RWPE2 (cell line): ENCODE measurements at places on chromosomes 2 and 18.

DNA sequence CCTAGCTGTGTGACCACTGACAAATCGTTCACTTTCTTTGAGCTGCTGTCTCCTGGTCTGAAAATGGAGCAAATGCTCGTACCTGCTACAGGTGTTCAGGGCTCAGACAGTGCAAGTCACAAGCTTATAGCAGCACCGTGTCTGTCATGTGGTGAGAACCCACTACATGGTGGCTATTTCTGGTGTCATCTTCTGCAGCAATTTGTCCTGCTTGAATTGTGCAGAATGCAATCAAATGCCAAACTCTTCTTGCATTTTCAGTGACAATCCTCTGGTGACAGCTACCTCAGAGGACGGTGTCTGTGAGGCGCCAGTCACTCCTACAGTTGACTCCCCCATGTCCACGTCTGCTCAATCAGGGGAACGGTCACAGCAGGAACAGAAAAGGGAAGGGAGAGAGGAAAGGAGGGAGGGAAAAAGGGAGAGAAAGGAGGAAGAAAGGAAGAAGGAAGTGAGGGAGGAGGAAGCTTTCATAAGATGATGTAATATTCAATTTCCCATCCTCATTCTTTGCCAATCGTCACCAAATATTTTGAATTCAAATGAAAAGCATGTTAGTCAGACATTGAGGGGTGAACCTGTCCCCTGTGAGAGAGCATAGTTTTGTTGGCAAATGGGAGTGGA is 122.2 kb downstream of the BCL2 start:
- DNase-seq: no peak

- no peak for DNase-seq
These were observed 47.6 kb downstream of the ACTR3 start for GRCh38 chr2:113937501-113937900.

GRCh38 chr2:98759338-98759737 is 28.4 kb upstream of the MGAT4A start:
- no peak for DNase-seq

GRCh38 chr18:42508683-42509296 is 553.8 kb downstream of the PIK3C3 start:
- DNase-seq: no peak

DNA sequence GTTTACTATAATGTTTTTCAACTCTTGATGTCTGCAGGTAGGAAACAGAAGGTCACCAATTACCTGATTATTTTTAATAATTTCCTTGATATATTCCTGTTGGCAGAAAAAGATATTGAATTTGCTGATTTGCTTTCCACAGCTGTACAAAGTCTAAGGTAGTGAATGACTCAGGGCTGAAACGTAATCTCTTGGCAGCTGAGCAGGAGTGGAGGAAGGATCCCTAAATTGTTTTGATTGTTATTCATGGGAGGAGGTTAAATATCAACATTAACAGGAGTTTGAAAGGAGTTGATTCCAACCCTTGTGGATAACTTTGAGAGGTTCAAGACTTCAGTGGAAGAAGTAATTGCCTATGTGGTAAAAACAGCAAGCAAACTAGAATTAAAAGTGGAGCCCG is 345.2 kb upstream of the SLC8A1 start:
- no peak for DNase-seq

DNA sequence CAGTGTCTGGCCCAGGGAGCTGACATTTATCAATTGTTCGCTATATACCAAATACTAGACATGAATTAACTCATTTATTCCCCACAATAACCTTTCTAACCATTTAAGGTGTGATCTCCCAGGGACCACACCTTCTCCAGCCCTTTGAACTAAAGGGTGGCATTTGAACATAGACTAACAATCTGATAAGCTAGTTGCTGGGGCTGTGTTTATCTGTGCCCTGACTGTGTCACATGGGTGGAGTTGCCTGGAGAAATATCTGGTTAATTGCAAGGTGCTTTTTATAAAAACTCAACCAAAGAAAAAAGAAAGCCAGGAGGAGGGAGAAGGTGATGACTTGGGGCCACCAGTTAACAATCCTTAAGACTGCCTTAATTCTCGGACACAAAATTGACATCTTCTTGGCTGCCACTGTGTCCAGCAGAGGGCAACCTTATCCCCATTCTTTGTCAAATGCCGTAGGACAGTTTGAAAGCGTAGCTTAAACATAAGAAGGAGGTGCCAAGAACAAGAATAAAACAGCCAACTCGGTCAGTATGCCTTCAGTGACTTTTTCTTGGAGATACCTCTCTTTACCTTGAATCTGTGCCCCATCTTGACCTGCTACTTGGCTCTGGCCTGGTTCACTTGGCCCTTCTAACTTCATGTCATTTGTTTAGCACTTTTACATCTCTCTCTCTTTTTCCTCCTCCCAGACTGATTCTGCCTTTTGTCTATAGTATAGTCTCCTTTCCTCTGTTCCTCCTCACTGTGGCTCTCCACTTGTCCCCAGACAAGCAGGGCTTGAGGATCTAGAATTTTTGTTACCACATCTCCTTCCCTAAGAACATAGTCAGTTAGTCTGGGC is 183.4 kb downstream of the MYO3B start:
- DNase-seq: no peak

- DNase-seq: no peak
These were observed 252.1 kb downstream of the ZNF521 start for GRCh38 chr18:25099895-25100294.

DNA sequence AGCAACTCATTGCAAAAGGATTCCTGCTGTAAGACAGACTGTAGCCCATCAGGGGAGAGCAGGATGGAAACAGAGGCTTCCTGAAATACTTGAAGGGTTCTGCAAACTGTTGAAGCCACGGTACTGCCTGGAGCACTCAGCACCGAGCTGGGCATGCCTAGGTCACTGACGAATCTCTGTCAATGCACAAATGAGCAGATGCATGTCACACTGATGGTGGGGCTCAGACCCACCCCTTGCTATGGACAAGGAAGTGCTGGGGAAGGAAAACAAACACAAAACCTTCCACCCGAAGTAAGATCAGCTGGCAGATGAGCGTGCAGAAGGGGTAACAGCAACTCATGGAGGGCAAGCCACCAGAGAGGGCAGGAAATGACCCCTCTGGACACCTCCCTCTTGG is 136.7 kb downstream of the BCL2 start:
- no peak for DNase-seq

- no peak for DNase-seq
These were observed 42.7 kb downstream of the EPAS1 start for GRCh38 chr2:46339676-46340459.

DNA sequence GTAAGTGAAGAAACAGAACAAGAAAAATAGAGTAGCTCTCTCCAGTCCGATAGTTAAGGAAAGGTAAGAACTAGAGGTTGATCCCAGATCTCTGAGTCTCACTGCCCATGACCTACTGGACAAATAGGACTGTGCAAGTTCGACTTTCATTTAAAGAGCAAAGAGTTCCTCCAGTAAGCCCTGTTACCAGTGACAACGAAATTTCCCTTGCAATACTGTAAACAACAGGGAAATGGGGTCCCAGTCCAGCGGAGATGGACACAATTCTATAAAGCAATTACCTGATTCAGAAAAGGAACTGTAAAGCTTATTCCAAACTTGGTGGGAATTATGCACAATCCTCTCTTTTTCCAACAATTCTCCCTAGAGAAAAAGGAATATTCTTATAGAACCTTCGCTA is 65.9 kb downstream of the XDH start:
- no peak for DNase-seq

- DNase-seq: no peak
These were observed 228.7 kb downstream of the GBX2 start for GRCh38 chr2:235939471-235939870.

GRCh38 chr2:2845806-2846315 is 514.8 kb upstream of the MYT1L start:
- no peak for DNase-seq

GRCh38 chr18:28078849-28079248 is 98.1 kb downstream of the CDH2 start:
- DNase-seq: no peak

DNA sequence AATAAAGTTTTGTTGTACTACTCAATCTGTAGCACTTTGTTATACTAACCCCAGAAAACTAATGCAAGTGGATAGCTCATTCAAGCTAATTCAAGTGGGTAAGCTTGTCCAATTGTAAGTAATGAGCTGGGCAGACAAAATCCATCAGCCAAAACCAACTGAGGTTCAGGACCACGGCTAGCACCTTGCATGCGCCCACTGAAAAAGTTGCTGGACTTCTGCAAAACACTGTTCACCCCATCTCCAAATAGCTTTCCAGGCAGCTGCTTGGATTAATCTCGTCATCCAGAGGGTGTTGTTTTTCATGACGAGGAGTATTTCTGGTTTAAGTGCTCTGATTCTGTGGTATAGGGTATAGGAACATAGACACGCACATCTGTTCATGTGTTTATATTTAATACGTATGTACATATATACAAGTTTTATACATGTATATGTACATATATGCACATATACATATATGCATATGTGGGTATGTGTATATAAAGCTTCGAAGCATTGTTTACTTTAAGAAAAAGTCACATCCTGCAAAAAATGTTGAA is 307.5 kb downstream of the GALR1 start:
- DNase-seq: no peak

DNA sequence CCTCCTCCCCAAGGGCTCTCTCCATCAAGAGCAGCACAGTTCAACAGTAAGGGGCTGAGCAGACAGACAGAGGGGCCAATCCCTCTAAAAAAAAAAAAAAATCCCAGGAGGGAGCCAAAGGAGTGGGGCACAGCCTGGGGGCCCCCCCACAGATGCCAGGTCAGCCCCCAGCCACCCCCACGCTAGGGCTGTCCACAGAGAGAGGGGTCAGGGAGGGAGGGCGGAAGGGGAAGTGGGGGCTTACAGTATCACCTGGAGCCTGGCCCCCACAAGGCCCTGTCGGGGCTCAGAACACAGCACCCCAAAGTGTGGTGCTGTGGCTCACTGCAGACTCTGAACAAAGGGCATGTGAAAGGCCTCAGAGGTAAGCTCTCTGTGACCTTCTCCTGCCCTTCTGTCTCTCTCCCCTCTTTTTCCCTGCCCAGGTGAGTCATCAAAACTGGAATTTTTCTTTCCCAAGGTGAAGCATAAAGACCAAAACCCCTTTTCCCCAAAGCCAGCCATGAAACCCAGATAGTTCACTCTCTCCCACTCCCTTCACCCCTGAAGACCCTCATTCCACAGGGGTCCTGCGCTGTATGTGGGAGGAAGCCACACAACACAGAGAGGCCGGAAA is 13.9 kb downstream of the BIN1 start:
- no peak for DNase-seq

- no peak for DNase-seq
These were observed 673.8 kb downstream of the ARHGAP15 start for GRCh38 chr2:143802871-143803650.

DNA sequence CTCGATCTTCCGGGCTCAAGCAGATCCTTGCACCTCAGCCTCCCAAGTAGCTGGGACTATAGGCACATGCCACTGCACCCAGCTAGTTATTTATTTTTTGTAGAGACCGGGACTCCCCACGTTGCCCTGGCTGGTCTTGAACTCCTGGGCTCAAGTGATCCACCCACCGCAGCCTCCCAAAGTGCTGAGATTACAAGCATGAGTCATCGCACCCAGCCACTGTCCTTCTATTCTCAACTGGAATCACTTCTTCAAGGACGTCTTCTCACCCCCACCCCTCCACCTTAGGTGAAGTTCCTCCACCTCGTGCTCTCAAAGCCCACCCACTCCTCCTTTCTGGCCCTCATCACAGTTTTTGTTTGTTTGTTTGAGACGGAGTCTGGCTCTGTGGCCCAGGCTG is 54.0 kb upstream of the REL start:
- DNase-seq: no peak

DNA sequence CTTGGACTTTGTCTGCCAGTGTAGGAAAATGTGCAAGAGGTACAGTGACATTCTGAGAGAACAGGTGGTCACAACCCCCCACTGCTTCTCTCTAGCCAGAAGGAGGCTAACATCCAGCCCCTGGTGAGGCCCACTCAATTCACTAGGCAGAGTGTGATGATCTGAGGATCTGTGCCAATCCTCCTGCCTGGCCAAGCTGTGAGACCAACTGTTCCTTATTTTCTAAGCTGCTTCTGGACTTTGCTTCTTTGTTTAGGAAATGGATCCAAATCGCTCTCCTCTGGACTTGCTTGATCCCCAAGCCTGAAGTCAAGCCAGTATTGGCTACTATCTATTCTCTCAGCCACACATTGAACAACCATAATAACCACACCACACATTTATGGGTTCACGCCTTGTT is 202.8 kb downstream of the PIK3C3 start:
- no peak for DNase-seq

- no peak for DNase-seq
These were observed 710.4 kb upstream of the PIK3C3 start for GRCh38 chr18:41244591-41245037.

DNA sequence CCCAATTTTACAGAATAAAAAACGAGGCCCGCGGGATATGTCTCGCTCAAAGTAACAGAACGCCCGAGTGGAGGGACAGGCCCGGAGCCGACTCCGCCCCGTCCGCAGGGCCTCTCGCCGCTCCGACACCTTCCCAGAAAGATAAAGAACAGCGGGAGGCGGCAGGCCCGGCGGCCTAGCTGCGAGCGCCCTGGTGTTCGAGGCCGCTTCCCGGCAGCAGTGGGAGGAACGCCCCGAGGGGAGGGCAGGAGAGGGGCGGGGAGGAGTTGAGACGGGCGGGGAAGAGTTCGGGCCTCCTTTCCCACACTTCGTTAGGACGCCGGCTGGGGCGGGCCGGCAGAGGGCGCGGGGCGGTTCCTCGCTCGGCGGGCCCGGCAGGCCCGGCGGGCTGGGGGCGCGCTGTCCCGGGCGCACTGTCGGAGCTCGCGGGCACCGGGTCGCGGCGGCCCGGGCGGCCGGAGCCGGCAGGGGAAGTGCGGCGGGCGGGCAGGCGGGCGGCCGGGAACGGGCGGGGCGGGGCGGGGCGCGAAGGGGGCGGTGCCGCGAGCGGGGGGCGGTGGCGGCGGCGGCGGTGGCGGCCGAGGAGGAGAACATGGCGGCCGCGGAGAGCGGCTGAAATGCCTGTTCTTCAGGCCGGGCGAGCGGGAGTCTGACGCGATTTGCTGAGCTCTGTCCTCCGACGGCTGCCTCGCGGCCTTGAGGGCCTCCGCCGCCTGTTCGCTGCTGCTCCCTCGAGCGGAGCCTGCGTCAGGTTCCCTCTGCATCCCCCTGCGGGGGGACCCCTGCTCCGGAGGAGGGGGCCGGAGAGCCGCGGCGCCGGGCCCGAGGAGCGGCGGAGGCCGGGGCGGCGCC is at the start of gene NCOA1:
Gene NCOA1 (plus strand): TSS at position 565 of the 852 bp plus-strand sequence. CDS start 167,424 bp downstream, outside the sequence.
- peak; percentile 77 for DNase-seq

- DNase-seq: peak; percentile 85
These were observed 26.6 kb upstream of the MAP3K20 start for GRCh38 chr2:173048897-173049661.
